Omental fat pad (tissue), 4 donors: ENCODE measurements at places on chromosomes 7 and 10. TPM values are rescaled to one million over a fixed set of nuclear protein-coding genes. Genes with fewer than 3 reads are reported as not detected.

The GRK5 gene
- 15.9 TPM for total RNA-seq

DNA sequence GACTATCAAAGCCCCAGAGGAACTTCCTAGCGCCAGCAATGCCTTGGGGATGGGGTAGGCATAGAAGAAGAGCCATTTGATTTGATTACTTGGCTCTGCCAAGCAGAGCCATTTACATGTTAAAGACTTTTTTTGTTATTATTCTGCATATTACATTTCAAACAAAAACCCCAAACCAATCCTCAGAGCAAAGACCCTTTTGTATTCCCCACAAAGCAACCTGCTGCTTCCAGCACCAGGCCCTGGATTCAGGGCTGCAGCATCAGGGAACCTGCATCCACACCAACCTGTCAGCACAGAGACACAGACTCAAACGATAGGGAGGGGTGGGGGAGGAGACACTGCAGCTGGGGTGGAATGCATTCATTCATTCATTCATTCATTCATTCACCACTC, 73.2 kb downstream of the GRID1 start:
- DNase-seq = no peak

- DNase-seq = no peak
Measured at GRCh38 chr10:14820010-14820774, 17.6 kb downstream of the CDNF start.

DNA sequence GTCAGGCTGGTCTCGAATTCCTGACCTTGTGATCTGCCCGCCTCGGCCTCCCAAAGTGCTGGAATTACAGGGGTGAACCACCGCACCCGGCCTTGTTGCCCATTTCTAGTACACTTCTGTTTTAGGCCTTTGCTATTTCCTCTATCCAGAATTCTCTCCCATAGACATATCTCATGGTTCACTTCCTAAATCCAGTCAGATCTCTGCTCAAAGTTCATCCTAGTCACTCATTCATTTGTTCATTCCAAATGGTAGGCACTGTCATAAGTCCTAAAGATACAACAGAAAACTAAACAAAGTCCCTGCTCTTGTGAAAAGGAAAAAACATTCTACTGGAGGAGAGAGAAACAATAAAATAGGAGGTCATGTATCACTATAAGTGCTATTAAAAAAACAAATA, 2.4 kb upstream of the MOSPD3 start:
- DNase-seq = no peak

DNA sequence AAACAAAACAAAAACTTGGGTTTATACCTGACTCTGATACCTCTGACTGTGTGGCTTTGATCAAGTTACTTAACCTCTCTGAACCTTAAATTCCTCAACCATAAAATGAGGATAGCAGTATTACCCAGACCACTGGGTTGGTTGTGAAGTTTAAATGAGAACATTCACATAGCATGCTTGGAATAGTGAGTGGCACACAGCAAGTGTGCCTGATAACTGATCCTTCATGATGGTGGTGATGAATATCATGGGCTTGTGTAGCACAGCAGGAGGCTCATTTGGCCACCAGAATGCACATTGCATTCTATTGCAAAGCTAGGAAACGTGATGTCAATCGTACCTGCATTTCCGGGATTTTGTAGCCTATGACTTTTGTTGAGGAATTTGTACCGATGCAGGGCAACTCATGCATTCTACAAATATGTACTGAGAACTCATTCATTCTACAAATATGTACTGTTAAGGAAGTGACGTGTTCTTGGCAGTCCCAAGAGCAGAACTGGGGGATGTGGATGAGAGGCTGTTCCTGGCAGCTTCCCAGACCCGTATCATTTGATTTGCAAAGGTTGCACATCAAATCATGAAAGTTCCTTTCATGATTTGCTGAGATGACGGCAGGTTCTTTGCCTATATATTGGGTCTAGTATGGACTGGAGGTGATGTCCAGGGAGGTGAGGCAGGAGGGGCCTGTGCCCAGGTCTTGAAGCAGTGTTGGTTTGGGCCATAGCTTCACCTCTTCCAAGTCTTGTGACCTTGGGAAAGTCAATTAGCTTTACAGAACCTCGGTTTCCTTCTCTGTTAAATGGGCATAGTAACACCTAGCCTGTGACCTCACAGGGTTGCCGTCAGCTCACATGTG, 94.6 kb upstream of the SMNDC1 start:
- DNase-seq = no peak

- no peak for DNase-seq
Measured at GRCh38 chr7:15737601-15738000, 51.1 kb upstream of the MEOX2 start.

- DNase-seq = no peak
Measured at GRCh38 chr10:112535531-112535951, 88.5 kb downstream of the VTI1A start.

The INHBA gene
- total RNA-seq = 3.5 TPM

- no peak for DNase-seq
Measured at GRCh38 chr7:55053651-55054571, 35.1 kb downstream of the EGFR start.

- no peak for DNase-seq
Measured at GRCh38 chr7:44097064-44097932, 6.8 kb upstream of the AEBP1 start.

DNA sequence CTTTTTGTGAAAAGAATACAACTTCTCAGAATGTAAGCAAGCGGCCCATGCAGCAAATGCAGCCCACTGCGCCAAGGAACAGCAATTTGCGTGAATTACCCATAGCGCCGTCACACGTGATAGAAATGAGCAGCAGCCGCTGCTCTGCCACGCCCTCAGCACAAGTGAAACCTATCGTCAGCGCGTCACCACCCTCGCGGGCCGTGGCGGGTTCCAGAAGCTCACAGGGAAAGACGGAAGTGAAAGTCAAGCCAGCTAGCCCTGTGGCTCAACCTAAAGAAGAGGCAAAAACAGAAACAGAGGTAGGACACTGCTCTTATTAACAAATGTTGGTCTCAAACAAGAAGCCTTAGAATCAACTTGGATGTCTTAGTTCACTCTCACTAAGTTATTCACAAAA, 70.5 kb downstream of the SHH start:
- no peak for DNase-seq

DNA sequence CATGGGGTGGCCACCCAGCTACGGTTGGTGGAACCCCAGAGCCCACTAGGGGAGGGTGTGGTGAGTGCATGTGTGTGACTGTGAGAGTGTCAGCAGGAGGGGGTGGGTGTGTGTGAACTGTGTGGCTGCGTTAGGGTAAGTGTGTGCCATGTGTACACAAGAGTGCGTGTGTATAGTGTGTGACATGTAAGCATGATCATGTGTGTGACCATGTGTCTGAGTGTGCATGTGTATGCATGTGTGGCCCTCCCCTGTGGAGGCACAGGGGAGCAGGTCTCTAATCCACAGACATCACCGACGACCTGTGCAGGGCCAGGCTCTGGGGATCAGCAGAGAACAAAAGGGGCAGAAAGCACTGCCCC, 3.5 kb upstream of the CFAP46 start:
- DNase-seq = no peak

- DNase-seq = no peak
Measured at GRCh38 chr7:37452346-37452745, 3.7 kb upstream of the ELMO1 start.

The HOXA2 gene
- total RNA-seq = 1.1 TPM

DNA sequence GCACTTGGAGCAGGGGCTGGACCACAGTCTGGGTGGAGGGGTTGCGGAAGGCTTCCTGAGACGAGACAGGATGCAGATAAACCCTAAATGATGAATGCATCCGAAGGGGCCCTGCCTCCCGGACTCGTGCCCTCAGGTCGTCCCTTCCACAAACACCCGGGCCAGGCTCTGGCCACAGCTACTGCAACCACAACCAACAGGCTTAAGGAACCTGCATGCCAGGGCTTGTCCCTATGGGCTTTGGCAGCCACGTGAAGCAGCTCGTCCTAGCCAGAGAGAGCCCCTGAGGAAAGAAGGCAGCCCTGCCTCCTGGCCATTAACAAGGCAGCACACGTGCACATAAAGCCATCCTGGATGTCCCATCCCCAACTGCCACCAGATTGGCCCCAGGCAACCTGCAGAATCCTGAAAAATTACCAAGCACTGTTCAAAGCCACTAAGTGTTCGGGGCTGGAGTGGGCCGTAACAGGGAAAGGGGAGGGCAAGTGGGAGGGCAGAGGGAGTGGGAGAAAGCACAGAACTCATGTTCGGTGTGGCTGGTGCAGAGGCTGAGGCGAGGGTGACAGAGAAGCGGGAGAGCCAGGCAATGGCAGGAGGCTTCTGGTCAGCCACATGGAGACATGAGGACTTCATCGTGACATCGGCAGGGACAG, 62.7 kb downstream of the MAD1L1 start:
- DNase-seq = no peak

The TWIST1 gene
- total RNA-seq = 14.8 TPM
